ENCODE measurements at places on chromosomes 4 and X. TPM values are rescaled to one million over a fixed set of nuclear protein-coding genes. Genes with fewer than 3 reads are reported as not detected.
A peak's percentile ranks its signal among the peaks of the same experiment; 100 is the strongest.

- H3K36me3 ChIP-seq, result no peaks in the 10 kb centered on the region
- H3K27me3 ChIP-seq, result no peaks in the 10 kb centered on the region
- H3K4me3 ChIP-seq, result no peak overlapping the region
- H3K27ac ChIP-seq, result no peak overlapping the region
- DNase-seq, result no peak
Observed at GRCh38 chr4:123104310-123105025, 182.1 kb upstream of the NUDT6 start.

DNA sequence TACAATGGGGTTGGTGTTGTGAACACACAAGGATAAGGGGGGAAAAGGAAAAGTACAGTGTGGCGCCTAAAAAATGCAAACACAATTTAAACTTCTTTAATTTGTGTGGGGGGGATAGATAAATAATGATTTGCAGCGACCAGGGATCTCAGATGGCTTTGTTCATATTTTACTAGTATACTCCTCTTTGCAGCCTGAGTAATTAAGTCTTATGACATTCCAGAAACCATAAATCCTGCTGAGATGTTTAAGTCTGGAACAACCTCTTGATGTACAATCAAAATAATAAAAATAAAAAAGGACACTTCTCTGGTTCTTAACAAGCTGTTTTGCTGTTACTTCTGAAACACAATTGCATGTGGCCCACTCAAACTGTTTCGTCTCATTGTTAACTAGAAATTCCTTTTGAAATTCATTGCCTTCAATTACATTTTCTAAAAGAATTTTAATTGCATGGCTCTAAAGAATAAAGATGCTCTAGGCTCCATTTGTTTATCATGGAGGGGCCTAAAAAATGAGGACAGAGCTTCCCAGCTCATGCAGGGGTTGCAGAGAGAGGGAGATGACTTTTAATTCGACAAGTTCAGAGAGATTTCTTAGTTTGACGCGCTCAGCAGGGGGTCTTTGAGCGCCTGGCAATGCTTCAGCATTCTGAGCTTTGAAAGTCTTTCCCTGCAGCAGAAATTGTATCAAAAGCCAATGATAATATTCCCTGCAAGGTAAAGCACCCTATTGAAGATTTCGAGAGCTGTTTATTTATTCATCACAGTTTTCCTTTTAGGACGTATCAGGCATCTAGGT lies 892.4 kb upstream of the TENM3 start:
- no peak overlapping the region for H3K27ac ChIP-seq
- no peak overlapping the region for H3K4me3 ChIP-seq
- no peaks in the 10 kb centered on the region for H3K27me3 ChIP-seq

DNA sequence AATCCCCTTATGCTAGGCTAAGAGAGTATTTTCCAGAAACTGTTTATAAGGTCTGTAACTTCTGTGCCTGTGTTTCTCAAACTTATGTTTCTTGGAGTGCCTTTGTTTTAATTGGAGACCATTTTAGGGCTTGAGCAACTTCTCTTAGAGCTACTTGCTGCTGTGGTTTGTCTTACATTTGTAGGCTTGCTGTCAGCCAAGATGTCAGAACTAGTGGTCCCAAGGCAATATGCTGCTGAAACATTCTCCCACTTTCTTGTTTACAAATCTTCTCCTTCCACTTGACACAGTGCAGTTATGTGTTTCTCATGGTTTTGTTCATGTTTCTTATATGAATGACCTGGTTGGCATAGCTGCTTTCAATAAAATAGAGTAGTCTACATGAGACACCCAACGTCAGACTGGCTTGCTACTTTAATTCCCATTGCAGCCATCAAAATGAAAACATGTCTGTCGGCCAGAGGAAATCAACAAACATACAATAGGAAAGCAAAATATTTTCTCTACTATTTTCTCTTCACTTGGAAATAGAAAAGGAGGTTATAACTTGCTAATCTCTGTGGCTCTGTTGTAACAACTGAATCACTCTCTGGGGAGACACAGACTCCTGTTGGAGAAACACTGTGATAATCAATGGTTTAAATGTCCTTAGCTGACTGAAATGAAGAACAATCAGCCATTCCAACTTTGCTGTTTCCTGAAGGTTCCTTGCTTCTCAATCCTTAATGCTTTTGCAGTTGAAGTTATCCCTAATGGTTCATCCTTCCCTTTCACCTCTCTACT lies 426.4 kb downstream of the PDGFC start:
- H3K4me1 ChIP-seq, result no peaks in the 10 kb centered on the region
- H3K27ac ChIP-seq, result no peak overlapping the region
- DNase-seq, result no peak
- H3K4me3 ChIP-seq, result no peak overlapping the region
- H3K36me3 ChIP-seq, result no peaks in the 10 kb centered on the region

DNA sequence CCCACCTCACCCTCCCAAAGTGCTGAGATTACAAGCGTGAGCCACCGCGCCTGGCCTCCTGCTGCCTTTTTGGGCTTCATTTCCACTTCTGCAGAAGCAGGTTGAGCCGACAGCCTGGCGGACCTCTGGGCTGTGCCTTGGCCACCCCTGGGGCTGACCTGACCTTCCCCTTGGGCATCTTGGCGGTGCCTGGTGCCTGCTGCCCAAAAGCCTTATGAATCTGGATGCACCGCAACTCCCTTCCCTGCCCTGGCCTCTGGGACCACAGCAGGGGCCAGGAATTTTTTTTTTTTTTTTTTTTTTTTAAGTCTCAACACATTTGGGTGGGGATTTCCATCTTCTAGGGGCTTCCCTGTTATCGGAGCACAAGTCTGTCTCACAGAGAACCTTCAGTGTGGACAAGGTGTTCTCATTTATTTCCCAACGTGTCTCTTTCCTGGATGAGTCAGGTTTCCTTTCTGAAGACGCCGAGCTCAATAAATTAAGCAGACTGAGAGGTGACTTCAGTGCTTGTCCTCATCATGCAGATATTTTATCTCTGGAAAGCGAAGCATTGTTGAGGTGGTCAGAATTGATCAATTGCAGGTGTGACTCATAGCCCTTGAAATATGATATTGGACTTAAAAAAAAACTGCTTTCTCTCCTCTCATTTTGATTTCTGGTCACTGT lies 79.7 kb downstream of the SHROOM2 start:
- H3K4me3 ChIP-seq, result no peak overlapping the region
- H3K27ac ChIP-seq, result no peak overlapping the region
- no peaks in the 10 kb centered on the region for H3K27me3 ChIP-seq
- H3K36me3 ChIP-seq, result no peaks in the 10 kb centered on the region
- DNase-seq, result no peak

DNA sequence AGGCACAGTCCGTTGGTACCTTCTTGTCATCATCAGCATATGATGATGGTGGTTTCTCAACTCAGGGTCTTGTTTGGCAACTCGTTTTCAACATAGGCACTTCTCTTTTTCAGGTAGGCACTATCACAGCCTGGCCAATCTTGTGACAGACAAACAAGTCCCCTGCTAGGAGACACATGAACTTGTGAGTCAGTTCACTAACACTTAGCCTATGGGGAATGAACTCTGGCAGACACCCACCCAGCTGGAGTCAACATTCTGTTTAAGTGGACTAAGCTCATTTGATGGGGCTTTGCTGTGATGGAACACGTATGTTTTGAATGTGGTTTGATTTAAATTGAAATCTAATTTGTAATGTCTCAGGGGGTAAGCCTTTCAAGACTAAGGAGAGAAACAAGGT lies 100.7 kb upstream of the MAMLD1 start:
- no peak overlapping the region for H3K4me3 ChIP-seq
- H3K27ac ChIP-seq, result no peak overlapping the region
- H3K27me3 ChIP-seq, result no peaks in the 10 kb centered on the region
- H3K4me1 ChIP-seq, result no peaks in the 10 kb centered on the region
- DNase-seq, result no peak
- no peaks in the 10 kb centered on the region for H3K36me3 ChIP-seq

DNA sequence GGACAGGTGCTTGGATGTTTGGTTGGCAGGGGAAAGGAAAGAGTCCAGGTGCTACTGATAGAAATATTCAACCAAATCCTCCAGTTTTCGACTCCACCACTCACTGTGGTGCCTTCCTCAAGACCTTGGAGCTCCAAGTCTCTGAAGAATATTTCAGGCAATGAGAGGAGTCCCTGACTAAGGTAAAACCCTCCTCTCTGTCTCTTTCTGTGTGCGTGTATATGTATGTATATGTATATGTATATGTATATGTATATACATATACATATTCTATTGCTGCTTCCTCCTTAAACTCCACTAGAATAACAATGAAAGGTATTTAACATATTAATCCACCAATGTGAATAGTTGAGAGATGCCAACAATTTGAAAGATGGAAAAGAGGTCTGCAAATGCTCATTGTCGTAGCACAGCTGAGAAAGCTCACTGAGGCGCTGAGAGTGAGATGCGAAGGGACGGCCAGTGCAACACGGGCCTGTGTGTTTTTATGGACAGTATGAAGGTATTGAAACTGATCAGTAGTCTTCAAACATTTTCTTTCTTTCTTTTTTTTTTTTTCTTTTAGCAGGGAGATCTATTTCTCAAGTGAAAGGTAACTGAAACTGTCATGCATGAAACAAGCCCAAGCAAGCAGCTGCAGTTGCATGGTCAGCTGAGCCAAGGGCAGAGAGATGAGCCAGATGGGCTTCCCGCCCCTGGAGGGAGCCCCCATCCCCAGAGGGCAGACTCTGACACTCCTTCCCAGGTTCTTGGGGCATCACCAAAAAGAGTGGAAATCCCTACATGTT lies 41.1 kb upstream of the HS3ST1 start:
- H3K4me1 ChIP-seq, result no peaks in the 10 kb centered on the region
- no peaks in the 10 kb centered on the region for H3K27me3 ChIP-seq
- DNase-seq, result no peak
- H3K36me3 ChIP-seq, result no peaks in the 10 kb centered on the region
- H3K27ac ChIP-seq, result no peak overlapping the region

GRCh38 chr4:73448448-73449203 lies 12.6 kb downstream of the AFP start:
- no peaks in the 10 kb centered on the region for H3K27me3 ChIP-seq
- H3K4me3 ChIP-seq, result no peak overlapping the region
- H3K36me3 ChIP-seq, result no peaks in the 10 kb centered on the region
- H3K4me1 ChIP-seq, result no peaks in the 10 kb centered on the region
- no peak overlapping the region for H3K27ac ChIP-seq

GRCh38 chr4:148118633-148119032 lies 323.6 kb downstream of the NR3C2 start:
- no peak overlapping the region for H3K27ac ChIP-seq
- DNase-seq, result peak; percentile 48
- peaks cover 10% of the 10 kb centered on the region for H3K4me1 ChIP-seq
- no peaks in the 10 kb centered on the region for H3K36me3 ChIP-seq
- no peak overlapping the region for H3K4me3 ChIP-seq

GRCh38 chr4:55117511-55117910 lies 7.9 kb downstream of the KDR start:
- H3K4me1 ChIP-seq, result no peaks in the 10 kb centered on the region
- H3K36me3 ChIP-seq, result no peaks in the 10 kb centered on the region
- H3K4me3 ChIP-seq, result no peak overlapping the region
- H3K27me3 ChIP-seq, result no peaks in the 10 kb centered on the region
- peak; percentile 4 for DNase-seq

DNA sequence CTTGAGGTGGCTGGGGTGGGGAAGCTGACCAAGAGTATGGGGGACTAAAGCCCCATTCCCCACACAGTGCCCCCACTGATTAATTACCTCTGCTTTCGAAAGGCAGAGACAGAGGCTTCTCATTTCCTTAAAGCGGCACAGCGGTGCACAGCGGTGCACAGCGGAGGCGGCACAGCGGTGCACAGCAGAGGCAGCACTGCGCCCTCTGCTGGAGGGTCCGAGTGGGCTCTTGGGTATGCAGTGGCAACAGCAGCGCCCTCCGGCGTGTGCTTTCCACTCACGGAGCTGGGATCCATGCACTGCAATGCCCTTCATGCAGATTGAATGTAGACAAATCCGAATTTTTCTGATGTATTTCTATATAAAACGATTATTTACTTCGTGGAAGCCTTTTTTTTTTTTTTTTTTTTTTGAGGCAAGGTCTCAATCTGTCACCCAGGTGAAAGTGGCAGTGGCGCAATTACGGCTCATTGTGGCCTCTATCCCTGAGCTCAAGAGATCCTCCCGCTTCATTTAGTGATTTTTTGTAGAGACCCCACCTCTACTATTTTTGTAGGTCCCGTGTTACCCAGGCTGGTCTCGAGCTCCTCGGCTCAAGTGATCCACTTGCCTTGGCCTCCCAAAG lies 19.7 kb upstream of the PRPS2 start:
- DNase-seq, result peak; percentile 91
- H3K4me3 ChIP-seq, result no peak overlapping the region
- no peaks in the 10 kb centered on the region for H3K36me3 ChIP-seq
- H3K4me1 ChIP-seq, result no peaks in the 10 kb centered on the region

DNA sequence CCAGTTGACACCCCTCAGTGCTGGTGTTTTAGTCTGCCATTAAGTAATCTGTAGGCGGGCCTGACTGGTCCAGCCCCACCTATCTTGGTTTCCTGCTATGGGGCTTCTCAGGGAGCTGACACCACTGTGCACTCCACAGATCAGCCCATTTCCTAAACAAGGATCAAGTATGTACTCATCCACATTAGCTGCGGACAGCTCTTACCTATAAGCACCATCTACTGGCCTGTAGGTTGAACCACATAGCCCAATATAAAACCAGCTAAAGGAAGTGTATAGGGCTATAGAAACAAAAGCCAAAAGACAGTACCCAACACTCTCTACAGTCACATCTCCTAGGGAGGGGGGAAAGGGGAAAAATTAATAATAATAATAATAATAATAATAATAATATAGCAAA lies 353.5 kb upstream of the CXorf51B start:
- no peak for DNase-seq
- no peaks in the 10 kb centered on the region for H3K27me3 ChIP-seq
- H3K36me3 ChIP-seq, result no peaks in the 10 kb centered on the region

DNA sequence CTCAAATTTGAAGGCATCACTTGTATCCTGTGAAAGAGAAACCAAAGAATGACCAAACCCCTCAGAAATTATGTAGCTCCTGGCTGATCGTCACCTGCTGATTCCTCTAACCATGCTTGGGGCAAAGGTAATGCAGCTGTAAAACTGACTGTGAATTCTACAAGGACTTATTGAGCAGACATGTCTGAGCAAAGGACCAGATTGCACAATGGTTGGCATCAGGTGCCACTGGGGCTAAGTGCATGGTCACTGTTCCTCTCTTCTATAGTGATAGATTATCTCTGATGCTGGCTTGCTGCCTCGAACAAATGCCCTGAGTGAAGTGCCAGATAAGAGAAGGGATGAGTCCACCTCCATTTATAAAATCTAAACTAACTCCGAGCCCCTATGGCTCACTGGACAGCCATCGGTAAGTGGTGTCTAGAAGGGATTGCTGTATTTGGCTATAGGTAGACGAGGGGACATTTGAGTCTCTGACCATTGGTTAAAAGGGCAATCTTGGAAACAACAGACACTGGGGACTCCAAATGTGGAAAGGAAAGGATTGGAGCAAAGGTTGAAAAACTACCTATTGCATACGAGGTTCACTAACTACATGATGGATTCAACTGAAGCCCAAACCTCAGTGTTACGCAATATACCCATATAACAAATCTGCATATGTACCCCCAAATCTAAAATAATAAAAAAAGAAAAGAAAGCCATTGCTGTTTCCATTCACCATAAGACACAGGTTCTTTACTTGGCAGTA lies 110.7 kb upstream of the IGSF1 start:
- no peak overlapping the region for H3K4me3 ChIP-seq
- no peak for DNase-seq
- no peak overlapping the region for H3K27ac ChIP-seq
- H3K4me1 ChIP-seq, result peaks cover 30% of the 10 kb centered on the region
- no peaks in the 10 kb centered on the region for H3K27me3 ChIP-seq

CCNA2 gene
- total RNA-seq, result 37.0 TPM

CFAP47 gene
- 0.22 TPM for total RNA-seq

MTMR1 gene
- total RNA-seq, result 33.2 TPM

RBMXL3 gene
- total RNA-seq, result not detected

NPFFR2 gene
- total RNA-seq, result not detected

AADAT gene
- not detected for total RNA-seq

Measured in Karpas-422 (cell line).